SK-N-SH (cell line): ENCODE measurements at places on chromosomes 4 and X.

- no peaks in the 10 kb centered on the region for H3K36me3 ChIP-seq
- no peaks in the 10 kb centered on the region for H3K27me3 ChIP-seq
- no peak overlapping the region for H3K27ac ChIP-seq
- H3K4me3 ChIP-seq: no peak overlapping the region
- no peak for DNase-seq
Measured at GRCh38 chr4:32455231-32455630, 1735.1 kb downstream of the PCDH7 start.

DNA sequence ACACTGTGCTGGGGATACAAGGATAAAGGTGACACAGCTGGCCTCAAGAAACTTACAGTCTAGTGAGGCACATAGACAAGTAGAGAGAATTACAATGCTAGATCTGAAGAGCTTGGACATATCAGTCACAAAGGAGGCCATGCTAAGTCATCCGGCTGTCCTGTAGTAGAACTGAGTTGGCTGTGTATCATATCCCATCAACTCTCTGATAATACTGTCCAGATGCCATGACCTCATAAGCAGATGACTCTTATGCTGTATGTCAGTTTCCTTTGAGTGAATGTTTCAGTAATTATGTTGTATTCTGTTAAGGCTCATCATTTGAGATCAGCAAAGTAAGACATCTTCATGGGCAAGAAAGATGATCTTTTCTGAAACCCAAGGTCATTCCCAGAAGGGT, 442.9 kb downstream of the MID1IP1 start:
- H3K27ac ChIP-seq: no peak overlapping the region; the same call in 1 of the 2 replicates
- H3K4me3 ChIP-seq: no peak overlapping the region
- DNase-seq: no peak
- H3K36me3 ChIP-seq: no peaks in the 10 kb centered on the region
- no peaks in the 10 kb centered on the region; the same call in 1 of the 2 replicates for H3K4me1 ChIP-seq

DNA sequence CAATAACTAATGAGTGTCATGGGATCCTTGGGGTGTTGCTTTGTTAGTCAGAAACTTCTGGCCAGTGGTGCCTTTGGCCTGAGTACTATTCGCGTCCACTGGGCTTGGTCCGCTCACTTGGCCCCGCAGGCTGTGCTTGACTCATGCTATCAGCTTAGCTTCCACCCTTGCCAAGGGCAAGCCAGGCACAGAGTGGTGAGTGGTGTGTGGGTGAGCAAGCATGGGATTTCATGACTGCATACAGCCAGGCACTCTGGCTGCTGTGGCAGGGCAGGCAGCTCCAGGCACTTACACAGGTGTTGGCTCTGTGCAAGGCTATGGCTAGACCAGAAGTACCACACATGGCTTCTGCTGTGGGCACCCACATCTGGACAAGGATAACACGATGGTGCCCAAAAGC, 1026.3 kb downstream of the PCDH19 start:
- H3K27ac ChIP-seq: no peak overlapping the region
- no peaks in the 10 kb centered on the region for H3K36me3 ChIP-seq
- H3K4me1 ChIP-seq: no peaks in the 10 kb centered on the region
- no peak overlapping the region for H3K4me3 ChIP-seq
- H3K27me3 ChIP-seq: no peaks in the 10 kb centered on the region

DNA sequence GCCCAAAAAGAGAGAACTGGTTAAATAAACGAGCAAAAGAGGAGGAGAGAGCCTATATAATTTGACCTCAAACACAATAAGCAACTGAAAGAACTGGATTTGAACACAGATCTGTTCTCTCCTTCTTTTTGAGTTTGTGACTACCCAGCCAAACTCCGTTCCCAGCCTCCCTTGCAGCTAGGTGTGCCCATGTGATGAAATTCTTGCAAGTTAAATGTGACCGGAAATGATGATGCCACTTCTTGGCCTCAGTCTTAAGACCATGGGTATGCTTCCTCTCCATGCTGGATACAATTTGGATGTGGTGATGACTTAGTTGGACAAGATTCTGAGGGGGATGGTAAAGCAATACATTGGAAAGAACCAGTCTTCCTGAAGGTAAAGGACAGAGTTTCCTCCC, 204.1 kb downstream of the PTTG2 start:
- no peak for DNase-seq
- no peaks in the 10 kb centered on the region for H3K27me3 ChIP-seq
- no peak overlapping the region for H3K4me3 ChIP-seq
- H3K27ac ChIP-seq: peak overlapping the region; percentile 97
- no peaks in the 10 kb centered on the region for H3K36me3 ChIP-seq
- peaks cover 6% of the 10 kb centered on the region for H3K4me1 ChIP-seq

DNA sequence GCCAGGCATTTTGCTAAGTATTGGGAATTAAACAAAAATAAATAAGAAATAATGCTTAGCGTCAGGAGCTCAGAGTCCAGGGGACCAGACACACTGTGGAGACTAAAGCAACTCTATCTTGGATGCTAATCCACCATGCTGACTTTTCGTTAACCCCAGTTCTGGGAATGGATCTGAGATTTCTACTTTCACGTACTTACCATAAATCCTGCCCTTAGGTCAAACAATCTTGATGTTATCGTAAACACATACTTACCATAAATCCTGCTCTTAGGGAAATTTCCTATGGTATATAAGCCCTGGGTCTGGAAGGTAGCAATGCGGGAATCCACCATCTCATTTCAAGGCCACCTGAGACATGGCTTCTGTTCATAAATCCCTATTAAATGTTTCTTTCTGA, 204.5 kb upstream of the IGFBP7 start:
- no peaks in the 10 kb centered on the region for H3K4me1 ChIP-seq
- no peaks in the 10 kb centered on the region for H3K27me3 ChIP-seq
- no peak for DNase-seq
- no peak overlapping the region for H3K27ac ChIP-seq
- H3K4me3 ChIP-seq: no peak overlapping the region

DNA sequence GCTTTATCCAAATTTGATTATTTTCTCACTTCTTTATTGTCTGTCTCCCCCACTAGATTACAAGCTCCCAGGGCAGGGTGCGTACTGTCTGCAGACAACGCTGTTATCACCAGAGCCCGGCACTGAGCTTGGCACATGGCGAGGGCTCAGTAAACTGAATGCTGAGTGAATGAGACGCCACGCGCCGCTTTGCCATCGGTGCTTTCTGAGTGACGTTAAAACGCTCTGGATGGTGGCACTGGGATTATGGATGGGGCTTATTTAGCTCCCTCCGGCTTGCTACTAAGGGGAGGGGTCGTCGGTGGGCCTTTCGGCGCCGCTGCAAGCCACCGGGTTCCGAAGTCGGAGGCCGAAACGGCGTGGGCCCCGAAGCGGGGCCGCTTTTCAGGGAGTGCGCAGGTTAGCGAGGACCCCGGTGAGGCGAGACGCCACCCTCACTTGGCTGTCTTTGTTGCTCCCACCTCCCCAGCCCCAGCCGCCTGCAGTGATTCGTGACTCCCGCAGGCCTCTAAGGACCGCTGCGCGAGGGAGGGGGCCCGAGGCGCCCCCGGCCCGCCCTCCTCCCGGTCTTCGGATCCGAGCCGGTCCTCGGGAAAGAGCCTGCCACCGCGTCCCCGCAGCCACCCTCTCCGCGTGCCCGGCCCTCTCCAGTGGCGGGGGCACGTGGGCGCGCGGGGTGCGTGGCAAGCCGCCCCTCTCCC, 569 bp upstream of the FHL1 start:
- H3K27me3 ChIP-seq: no peaks in the 10 kb centered on the region; the same call in 1 of the 2 replicates
- H3K27ac ChIP-seq: peak overlapping the region; percentile 43; the same call in 1 of the 2 replicates
- H3K4me3 ChIP-seq: peak overlapping the region; percentile 60
- no peaks in the 10 kb centered on the region for H3K36me3 ChIP-seq
- H3K4me1 ChIP-seq: no peaks in the 10 kb centered on the region

GRCh38 chr4:143186212-143186611, 1.5 kb downstream of the USP38 start:
- H3K4me1 ChIP-seq: peaks cover 25% of the 10 kb centered on the region; the same call in 1 of the 2 replicates
- H3K4me3 ChIP-seq: peak overlapping the region; percentile 94
- H3K36me3 ChIP-seq: peaks cover 27% of the 10 kb centered on the region
- H3K27me3 ChIP-seq: no peaks in the 10 kb centered on the region
- peak overlapping the region; percentile 92; the same call in 1 of the 2 replicates for H3K27ac ChIP-seq

GRCh38 chrX:41720125-41720779, 3.7 kb upstream of the GPR82 start:
- DNase-seq: no peak
- no peaks in the 10 kb centered on the region for H3K36me3 ChIP-seq
- no peak overlapping the region for H3K27ac ChIP-seq

DNA sequence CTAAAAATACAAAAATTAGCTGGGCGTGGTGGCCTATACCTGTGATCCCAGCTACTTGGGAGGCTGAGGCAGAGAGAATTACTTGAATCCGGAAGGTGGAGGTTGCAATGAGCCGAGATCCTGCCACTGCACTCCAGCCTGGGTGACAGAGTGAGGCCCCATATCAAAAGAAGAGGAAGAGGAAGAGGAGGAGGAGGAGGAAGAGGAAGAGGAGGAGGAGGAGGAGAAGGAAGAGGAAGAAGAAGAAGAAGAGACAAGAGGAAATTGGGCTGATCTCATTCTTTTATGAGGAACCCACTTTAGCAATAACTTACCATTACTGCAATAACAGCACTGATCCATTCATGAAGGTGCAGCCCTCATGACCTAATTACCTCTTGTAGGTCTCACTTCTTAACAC, 138.9 kb upstream of the GIMD1 start:
- no peak overlapping the region for H3K27ac ChIP-seq
- DNase-seq: no peak
- H3K4me1 ChIP-seq: no peaks in the 10 kb centered on the region
- no peaks in the 10 kb centered on the region for H3K36me3 ChIP-seq
- H3K4me3 ChIP-seq: no peak overlapping the region
- no peaks in the 10 kb centered on the region for H3K27me3 ChIP-seq
